ENCODE measurements at places on chromosomes 12 and 14. TPM values are rescaled to one million over a fixed set of nuclear protein-coding genes. Genes with fewer than 3 reads are reported as not detected.

The AKT1 gene
- 174 TPM for total RNA-seq

The CCDC198 gene
- not detected for total RNA-seq

The TRIM9 gene
- total RNA-seq = 0.32 TPM

The NTN4 gene
- 136 TPM for total RNA-seq

The ANGEL1 gene
- total RNA-seq = 24.1 TPM

The MDGA2 gene
- total RNA-seq = not detected

The RASSF8 gene
- 85.7 TPM for total RNA-seq

The SPTB gene
- 3.0 TPM for total RNA-seq

The CLEC2A gene
- not detected for total RNA-seq

The ENDOU gene
- 0.32 TPM for total RNA-seq

The SYNDIG1L gene
- total RNA-seq = 2.9 TPM

The TBX5 gene
- 22.3 TPM for total RNA-seq

The MAP3K9 gene
- 12.0 TPM for total RNA-seq

The CPSF2 gene
- total RNA-seq = 58.6 TPM

The CEBPE gene
- not detected for total RNA-seq

The C12orf54 gene
- total RNA-seq = not detected

The FOXA1 gene
- 20.6 TPM for total RNA-seq

The SERPINA12 gene
- not detected for total RNA-seq

The KLRC1 gene
- total RNA-seq = 2.5 TPM

The LTBP2 gene
- 117 TPM for total RNA-seq

The PPHLN1 gene
- total RNA-seq = 41.8 TPM

The ARHGEF40 gene
- total RNA-seq = 39.2 TPM

The TAS2R8 gene
- not detected for total RNA-seq

The GYS2 gene
- total RNA-seq = not detected

The KERA gene
- not detected for total RNA-seq

The OXA1L gene
- total RNA-seq = 105 TPM

The RIMBP2 gene
- 0.09 TPM for total RNA-seq

The HOXC11 gene
- not detected for total RNA-seq

The TEDC1 gene
- total RNA-seq = 7.9 TPM
